Caco-2 (cell line): ENCODE measurements at places on chromosomes 5 and 9. TPM values are rescaled to one million over a fixed set of nuclear protein-coding genes. Genes with fewer than 3 reads are reported as not detected.
A peak's percentile ranks its signal among the peaks of the same experiment; 100 is the strongest.

GRCh38 chr5:57745700-57746651 is 263.4 kb upstream of the ACTBL2 start:
- H3K27me3 ChIP-seq: no peaks in the 10 kb centered on the region
- DNase-seq: no peak
- H3K4me3 ChIP-seq: no peak overlapping the region

- H3K27ac ChIP-seq: no peak overlapping the region
- H3K36me3 ChIP-seq: no peaks in the 10 kb centered on the region
- H3K4me3 ChIP-seq: no peak overlapping the region
These were observed 63.9 kb downstream of the KIAA1958 start for GRCh38 chr9:112550531-112550930.

DNA sequence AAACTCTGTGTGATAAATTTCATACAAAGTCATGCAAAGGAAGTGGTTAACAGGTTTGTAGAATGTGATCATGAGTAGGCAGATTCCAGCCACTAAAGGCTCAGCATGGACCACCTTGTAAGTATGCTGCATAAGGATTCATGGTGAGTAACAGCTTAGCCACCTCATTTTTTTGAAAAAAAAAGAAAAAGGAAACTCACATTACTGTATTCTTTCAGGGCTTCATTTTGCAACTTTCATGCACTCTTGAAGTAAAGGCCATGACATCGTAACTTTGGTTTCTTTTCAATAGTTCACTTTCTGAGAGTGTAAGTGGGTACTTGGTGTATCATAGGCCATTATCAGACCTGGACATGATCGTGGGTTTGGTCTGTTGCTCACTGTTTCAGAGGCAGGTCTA is 175.1 kb downstream of the PCSK1 start:
- H3K4me3 ChIP-seq: no peak overlapping the region
- no peaks in the 10 kb centered on the region for H3K27me3 ChIP-seq
- peaks cover 6% of the 10 kb centered on the region; the same call in 1 of the 2 replicates for H3K4me1 ChIP-seq
- DNase-seq: no peak
- H3K36me3 ChIP-seq: no peaks in the 10 kb centered on the region
- no peak overlapping the region for H3K27ac ChIP-seq

- no peaks in the 10 kb centered on the region for H3K4me1 ChIP-seq
- H3K27me3 ChIP-seq: no peaks in the 10 kb centered on the region
- no peaks in the 10 kb centered on the region for H3K36me3 ChIP-seq
- no peak overlapping the region for H3K4me3 ChIP-seq
- no peak overlapping the region for H3K27ac ChIP-seq
These were observed 132.1 kb downstream of the PALM2AKAP2 start for GRCh38 chr9:109912082-109912582.

GRCh38 chr5:151565971-151566370 is 25.2 kb downstream of the FAT2 start:
- no peak for DNase-seq
- no peaks in the 10 kb centered on the region for H3K4me1 ChIP-seq
- no peaks in the 10 kb centered on the region for H3K36me3 ChIP-seq
- no peak overlapping the region for H3K27ac ChIP-seq
- H3K4me3 ChIP-seq: no peak overlapping the region

DNA sequence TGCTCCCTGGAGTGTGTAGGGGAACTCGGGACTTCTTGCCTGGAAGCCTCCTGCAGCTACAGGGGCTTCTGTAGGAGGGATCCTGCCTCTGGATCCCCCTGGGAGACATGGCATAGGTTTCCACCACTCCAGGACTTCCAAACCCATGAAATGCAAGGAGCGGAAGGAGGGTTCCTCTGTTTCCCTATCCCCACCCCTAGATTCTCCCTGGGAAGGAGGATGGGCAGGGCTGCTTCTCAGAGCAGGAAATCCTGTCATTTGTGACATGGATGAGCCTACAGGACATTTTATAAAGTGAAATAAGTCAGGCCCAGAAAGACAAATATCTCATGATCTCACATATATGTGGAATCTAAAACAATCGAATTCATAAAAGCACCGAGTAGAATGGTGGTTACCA is 23.5 kb upstream of the SLC25A48 start:
- DNase-seq: no peak
- H3K4me1 ChIP-seq: no peaks in the 10 kb centered on the region
- H3K4me3 ChIP-seq: no peak overlapping the region
- no peaks in the 10 kb centered on the region for H3K27me3 ChIP-seq
- H3K27ac ChIP-seq: no peak overlapping the region
- H3K36me3 ChIP-seq: no peaks in the 10 kb centered on the region

DNA sequence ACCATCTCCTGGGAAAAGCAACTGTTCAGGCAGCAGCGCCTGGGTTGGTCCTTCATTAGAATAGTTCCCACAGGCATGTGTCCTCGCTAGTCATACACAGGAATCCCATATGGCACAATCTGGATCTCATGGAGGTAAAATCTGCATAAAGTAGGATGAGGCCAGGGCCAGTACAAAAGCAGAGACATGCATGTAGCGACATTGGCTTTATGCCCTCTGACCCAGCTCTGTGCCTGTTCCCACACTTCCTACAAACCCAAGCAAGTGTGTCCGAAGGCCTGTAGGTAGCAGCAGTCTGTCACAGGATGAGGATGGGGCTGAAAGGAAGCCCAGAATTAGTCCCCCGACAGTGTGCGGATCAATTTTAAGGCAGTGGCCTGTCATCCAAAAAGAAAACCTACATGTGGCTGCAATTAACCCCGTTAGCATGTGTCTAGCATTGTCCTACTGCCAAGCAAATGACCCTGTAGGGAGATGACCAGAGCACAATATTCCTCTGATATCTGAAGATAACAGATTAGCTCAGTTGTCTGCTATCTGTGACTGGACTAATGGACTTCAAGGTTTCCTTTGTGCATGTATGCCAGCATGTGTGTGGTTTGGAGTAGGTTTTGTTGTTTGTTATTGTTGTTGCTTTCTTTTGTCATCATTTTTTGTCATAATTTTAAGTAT is 178.8 kb downstream of the TMEM161B start:
- no peak overlapping the region for H3K27ac ChIP-seq
- no peaks in the 10 kb centered on the region for H3K36me3 ChIP-seq
- H3K27me3 ChIP-seq: no peaks in the 10 kb centered on the region
- peaks cover 7% of the 10 kb centered on the region; the same call in 1 of the 2 replicates for H3K4me1 ChIP-seq
- no peak for DNase-seq
- no peak overlapping the region for H3K4me3 ChIP-seq

DNA sequence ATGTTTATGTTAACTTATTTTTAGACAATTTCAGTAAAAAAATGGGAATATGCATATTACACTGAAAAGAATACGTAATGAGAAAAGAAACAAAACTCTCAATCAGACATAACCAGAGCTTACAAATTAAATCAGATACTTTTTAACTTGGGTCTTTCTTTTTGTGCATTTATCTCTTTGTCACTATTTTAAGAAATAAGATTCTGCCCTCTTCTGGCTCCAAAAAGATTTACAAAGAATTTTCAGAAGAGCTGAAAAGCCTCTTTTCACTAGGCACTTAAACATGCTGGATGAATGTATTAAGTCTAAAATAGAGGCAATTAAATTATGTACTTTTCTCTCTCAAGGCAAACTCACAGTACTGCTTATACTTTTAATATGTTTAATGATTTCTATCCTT is 55.5 kb downstream of the CEP120 start:
- H3K27ac ChIP-seq: no peak overlapping the region
- no peaks in the 10 kb centered on the region for H3K36me3 ChIP-seq
- H3K4me3 ChIP-seq: no peak overlapping the region
- no peaks in the 10 kb centered on the region for H3K27me3 ChIP-seq

- no peak overlapping the region for H3K27ac ChIP-seq
- no peak for DNase-seq
- H3K4me1 ChIP-seq: no peaks in the 10 kb centered on the region
These were observed 93.9 kb downstream of the GRIA1 start for GRCh38 chr5:153584126-153584959.

- no peak for DNase-seq
- peak overlapping the region; percentile 54 for H3K27ac ChIP-seq
- H3K4me3 ChIP-seq: no peak overlapping the region
These were observed 57.6 kb downstream of the FOXD1 start for GRCh38 chr5:73390972-73391371.

DNA sequence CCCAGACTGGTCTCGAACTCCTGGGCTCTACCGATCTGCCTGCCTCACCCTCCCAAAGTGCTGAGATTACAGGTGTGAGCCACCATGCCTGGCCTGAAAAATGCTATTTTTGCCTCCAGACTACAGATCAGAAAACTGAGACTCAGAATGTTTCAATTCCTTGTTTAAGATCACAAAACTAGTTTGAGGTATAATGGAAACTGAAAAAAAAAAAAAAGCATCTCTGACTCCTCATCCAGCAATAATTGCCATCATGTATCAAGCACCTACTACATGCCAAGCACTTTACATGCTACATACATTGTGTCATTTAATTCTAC is 35.6 kb downstream of the PLAC8L1 start:
- H3K27me3 ChIP-seq: no peaks in the 10 kb centered on the region
- H3K27ac ChIP-seq: no peak overlapping the region
- no peaks in the 10 kb centered on the region for H3K4me1 ChIP-seq
- H3K4me3 ChIP-seq: no peak overlapping the region

DNA sequence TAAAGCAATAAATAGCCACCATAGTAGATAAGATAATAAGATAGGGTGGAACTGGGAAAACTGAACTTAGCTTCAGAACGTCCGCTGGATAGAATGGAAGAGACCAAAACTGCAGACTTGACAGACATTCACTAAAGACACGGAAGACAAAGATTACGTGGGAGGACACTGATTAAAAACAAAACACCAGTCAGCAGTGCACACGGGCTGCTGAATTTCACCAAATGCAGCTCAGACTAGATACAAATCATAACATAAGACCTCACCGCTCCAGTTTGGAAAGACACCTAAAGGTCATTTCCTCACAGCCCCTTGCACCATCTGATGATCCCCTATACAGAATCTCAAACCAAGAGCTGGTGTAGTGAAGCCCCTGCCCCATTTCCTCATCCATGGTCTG is 2.9 kb upstream of the OR2Y1 start:
- H3K27me3 ChIP-seq: peaks cover 4% of the 10 kb centered on the region; the same call in 1 of the 2 replicates
- DNase-seq: no peak
- H3K4me3 ChIP-seq: no peak overlapping the region

GRCh38 chr9:99778308-99778707 is 43.4 kb upstream of the NR4A3 start:
- H3K27ac ChIP-seq: no peak overlapping the region
- no peak for DNase-seq
- H3K27me3 ChIP-seq: no peaks in the 10 kb centered on the region
- H3K4me3 ChIP-seq: no peak overlapping the region
- H3K4me1 ChIP-seq: no peaks in the 10 kb centered on the region

DNA sequence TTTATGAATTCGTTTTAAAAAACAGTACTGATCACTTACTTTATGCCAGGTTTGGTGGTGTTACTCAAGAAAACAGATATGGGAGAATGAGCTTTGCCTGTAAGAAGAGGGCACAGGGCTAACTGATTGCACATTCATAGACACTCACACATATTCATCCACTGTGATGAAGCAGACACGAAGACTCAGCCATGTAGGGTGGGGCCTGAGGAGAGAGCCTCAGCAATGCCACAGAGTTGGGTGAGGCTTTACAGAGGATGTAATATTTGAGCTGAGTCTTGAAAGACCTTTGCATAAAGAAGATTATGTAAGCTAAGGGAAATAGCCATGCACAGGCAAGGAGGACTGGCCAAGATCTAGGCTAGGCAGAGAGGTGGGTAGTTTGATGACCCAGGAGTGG is 472.8 kb downstream of the PSAT1 start:
- no peak overlapping the region for H3K4me3 ChIP-seq
- H3K36me3 ChIP-seq: no peaks in the 10 kb centered on the region
- no peaks in the 10 kb centered on the region for H3K27me3 ChIP-seq
- H3K4me1 ChIP-seq: no peaks in the 10 kb centered on the region
- DNase-seq: no peak

Gene IPPK
- total RNA-seq: 5.0 and 5.4 TPM in 2 replicates

Gene PAEP
- total RNA-seq: not detected in 2 replicates

Gene SYNPO
- 22.4 and 25.1 TPM in 2 replicates for total RNA-seq

Gene DRD1
- not detected in 2 replicates for total RNA-seq

Gene NKD2
- total RNA-seq: 13.6 and 17.7 TPM in 2 replicates
